ENCODE measurements at places on chromosomes 1 and 21. TPM values are rescaled to one million over a fixed set of nuclear protein-coding genes. Genes with fewer than 3 reads are reported as not detected.

DNA sequence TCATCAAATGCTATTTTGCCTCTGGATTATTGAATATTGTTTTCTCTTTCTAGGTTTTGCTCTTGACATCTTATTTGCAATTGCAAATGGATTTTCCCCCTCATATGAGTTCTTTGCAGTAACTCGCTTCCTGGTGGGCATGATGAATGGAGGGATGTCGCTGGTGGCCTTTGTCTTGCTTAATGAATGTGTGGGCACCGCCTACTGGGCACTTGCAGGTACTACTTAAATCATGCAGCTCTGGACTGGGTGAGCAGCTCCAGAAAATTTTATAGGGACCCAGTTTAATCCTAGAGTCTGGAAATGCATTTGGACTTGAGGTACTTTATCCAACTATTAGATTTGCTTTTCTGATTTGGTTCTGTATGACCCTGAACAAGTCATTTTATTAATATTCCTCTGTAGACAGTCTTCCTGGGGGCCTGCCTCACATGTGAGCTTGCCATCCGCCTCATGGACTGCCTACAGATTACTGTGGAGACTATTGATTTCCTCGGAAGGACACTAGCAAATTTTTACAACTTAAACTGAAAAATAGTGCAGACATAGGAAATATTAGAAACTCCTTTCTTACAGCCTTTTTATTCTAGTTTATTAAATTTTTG lies 44.5 kb downstream of the SLC22A15 start:
- DNase-seq = peak; percentile 80

Gene TPTE
- not detected for total RNA-seq

Gene VCAM1
- 511 TPM for total RNA-seq

Gene WDTC1
- 30.9 TPM for total RNA-seq

DNA sequence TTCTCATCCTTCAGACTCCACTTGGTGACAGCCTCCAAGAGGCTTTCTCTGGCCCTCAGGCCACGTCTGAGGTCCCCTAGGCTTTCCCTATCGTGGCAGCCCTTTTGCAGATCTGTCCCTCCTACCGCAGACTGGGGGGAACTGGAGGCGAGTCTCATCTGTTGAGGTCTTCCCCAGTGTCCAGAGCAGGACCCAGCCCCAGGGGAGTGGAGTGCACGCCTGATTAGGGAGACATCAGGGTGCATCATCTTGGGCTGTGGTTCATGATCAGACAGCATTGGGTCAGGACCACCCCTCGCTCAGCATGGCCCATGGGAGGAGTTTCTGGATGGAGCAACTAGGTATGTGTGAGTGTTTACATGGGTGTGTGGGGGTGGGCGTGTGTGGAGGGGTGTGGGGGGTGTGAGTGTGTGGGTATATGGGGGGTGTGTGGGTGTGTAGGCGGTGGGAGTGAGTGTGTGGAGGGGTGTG lies 8.5 kb upstream of the MATN1 start:
- DNase-seq = peak; percentile 75

DNA sequence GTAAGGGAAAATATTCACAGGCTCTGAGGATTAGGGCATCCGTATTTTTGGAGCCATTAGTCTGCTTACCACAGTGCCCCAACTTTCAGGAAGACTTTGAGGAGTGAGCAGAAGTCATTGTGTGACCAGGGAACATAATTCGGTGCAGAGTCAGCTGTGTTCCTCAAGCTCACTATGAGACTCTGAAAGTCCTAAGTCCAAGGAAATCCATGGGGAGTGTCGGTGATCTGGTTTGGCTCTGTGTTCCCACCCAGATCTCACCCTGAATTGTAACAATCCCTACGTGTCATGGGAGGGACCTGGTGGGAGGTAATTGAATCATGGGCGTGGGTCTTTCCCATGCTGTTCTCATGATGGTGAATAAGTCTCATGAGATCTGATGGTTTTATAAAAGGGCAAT lies 45.9 kb upstream of the SCAF4 start:
- no peak for DNase-seq

GRCh38 chr1:21613072-21613867 lies 55.9 kb downstream of the RAP1GAP start:
- DNase-seq = no peak

- no peak for DNase-seq
Observed at GRCh38 chr1:208557046-208557722, 313.0 kb upstream of the PLXNA2 start.

All from osteoblast (primary cell).